Esophagus squamous epithelium (tissue), 5 donors: ENCODE measurements at places on chromosomes 16 and 17.

DNA sequence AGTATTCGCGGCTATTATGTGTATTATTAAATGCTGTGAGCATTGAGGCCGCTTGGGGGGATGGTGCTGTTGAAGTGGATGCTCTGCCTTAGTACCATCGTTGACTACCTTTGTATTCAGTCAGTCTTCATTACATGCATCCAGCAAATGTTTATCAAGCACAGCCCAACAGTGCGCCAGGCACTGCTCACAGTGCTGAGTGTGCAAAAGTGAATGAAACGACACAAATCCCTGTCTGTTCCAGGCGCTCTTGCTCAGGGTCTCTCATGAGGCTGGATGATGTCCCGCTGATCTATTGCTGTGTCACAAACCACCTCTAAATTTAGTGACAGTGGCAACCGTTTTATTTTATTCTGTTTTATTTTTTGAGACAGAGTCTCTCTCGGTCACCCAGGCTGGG lies 53.8 kb downstream of the OTOA start:
- DNase-seq, result no peak

DNA sequence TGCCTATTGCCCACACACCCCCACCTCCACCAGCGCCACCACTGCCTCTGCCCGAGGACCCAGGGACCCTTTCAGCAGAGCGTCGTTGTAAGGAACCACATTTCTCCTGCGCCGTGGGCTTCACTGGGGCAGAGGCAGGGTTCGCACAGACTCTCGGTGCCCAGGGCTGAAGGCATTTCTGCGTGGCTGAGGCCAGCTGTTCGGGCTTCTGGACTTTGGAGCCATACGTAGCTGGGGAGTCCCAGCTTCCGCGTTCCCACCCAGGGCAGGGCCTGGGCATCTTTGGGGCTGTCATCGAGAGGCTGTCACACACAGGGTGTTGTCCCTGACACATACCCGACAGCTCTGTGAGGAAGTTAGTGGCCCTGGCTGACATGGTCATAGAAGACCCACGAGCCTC lies 16.0 kb upstream of the SMIM5 start:
- no peak for DNase-seq

DNA sequence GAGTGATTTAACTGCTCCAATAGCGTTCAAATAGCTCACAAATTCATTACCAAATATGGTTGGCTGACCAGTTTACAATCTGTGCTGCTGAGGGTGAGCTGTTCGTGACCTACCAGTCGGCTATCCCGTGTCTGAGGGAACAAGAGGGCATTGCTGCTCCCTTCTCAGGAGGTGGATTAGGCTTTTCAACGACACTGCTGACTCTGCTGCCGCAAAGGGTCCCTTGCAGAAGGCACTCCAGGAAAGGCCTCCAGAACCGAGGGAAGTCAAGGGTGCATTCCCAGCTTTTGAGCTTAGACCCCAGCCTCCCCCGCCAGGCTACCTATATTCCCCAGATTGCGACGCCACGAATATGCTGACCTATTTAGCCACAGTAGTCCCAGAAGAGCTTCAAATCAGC lies 32.3 kb downstream of the GJC1 start:
- DNase-seq, result no peak

DNA sequence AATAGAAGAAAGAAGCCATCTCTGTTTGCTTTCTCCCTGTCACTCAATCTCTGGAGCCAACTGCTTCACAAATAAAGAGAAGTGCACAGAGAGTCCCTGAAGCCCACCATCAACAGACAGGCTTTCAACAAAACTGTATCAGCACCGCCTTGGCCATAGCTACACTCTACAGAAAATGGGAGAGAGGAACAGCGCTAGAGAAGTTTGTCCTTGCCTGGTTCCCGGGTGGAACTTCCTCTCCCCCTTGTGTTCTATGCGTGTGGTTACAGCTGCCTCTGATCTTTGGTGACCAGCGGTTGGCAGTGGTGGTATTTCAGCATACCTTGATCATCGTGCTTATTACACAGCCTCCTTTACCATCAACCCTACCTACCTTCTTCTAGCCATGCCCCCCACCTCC lies 91.4 kb upstream of the CCL2 start:
- DNase-seq, result no peak

- DNase-seq, result no peak
Measured at GRCh38 chr16:67349172-67349571, 22.6 kb downstream of the LRRC36 start.

DNA sequence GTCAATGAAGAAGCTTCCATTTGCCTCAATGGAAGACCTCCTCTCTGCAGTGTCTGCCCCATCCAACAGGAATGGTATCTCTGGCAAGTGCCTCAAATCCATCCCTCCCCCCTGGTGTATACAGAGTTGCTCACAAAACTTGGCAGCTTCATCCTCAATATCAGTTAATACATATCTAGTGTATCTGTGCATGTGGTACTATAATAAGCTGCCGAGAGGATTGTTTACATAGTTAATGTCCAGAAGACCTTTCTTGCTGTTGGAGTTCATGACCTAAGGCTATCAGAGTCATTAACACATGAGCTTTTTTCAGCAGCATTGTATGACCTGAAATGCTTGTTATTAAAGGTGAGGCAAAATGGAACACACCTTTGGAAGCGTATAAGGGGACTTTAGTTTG lies 14.0 kb upstream of the RASL10B start:
- DNase-seq, result no peak

- no peak for DNase-seq
Measured at GRCh38 chr16:89409161-89409711, 81.1 kb downstream of the ANKRD11 start.

GRCh38 chr16:11280616-11281522 lies at the start of gene PRM1:
Gene PRM1 (minus strand): TSS chr16:11281330. CDS start chr16:11281238, 92 bp downstream.
- no peak for DNase-seq

DNA sequence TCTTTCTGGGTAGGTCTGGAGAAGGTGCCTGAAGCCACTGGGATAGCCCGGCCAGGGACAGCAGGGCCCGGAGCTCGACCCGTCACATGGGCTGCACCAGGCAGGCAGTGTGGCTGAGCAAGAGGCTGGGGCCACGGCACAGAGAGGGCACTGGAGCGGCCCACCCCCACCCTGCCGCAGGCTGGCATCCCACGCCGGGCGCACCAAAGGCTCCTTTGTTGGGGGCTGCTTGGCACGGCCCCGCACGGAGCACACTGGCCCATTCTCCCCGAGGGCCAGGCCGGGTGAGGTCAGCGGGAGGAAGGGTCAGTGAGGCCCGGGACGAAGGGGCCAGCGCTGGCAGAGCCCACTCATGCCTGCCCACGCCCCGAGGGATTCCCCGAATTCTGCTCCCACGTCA lies 36.5 kb upstream of the PVALEF start:
- no peak for DNase-seq

GRCh38 chr17:60167065-60167741 lies 17.4 kb downstream of the CA4 start:
- DNase-seq, result no peak

- no peak for DNase-seq
Measured at GRCh38 chr16:54201200-54201599, 85.4 kb downstream of the IRX3 start.

GRCh38 chr17:16417399-16417798 lies 2.0 kb downstream of the TRPV2 start:
- DNase-seq, result no peak

DNA sequence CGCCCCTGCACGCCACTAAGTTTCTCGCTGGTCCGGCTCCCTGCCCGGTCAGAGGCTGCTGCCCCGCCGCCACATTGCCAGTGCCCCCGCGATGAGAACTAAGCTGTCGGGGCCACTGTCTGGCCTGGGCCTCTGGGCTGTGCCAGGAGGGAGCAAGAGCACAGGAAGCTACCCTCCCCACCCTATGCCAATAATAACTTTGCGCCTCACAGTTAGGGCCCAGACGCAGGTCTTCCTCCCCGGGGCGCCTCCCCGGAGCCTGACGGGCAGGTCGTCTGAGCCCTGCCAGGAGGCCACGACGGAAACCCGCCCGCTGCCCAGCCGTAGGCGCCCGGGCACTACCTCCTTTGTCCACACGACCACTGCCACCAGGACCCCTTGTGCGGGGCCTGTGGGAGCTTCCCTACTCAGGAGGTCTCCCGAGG lies 1.5 kb downstream of the ZFPM1 start:
- no peak for DNase-seq

DNA sequence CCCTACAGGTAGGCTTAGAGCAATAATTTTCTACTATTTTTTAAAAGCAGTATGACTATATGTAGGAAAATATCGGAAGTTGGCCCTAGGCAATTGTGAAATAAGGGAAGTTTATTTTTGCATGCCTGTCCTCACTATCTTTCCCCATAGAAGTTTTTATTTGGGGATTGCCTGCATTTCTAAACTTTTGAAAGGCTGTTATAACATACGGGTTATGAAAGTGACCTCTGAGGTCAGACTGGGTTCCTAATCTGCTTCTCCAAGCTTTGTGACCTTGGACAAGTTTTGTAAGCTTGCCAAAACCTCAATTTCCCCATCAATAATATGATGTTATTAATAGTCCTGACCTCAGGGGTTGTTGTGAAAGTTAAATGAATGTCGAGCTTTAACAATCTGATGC lies 67.1 kb downstream of the ARHGAP44 start:
- DNase-seq, result no peak

- DNase-seq, result no peak
Measured at GRCh38 chr16:12802661-12803060, 1.0 kb downstream of the CPPED1 start.

- no peak for DNase-seq
Measured at GRCh38 chr17:74040729-74041128, 162.7 kb upstream of the RPL38 start.

DNA sequence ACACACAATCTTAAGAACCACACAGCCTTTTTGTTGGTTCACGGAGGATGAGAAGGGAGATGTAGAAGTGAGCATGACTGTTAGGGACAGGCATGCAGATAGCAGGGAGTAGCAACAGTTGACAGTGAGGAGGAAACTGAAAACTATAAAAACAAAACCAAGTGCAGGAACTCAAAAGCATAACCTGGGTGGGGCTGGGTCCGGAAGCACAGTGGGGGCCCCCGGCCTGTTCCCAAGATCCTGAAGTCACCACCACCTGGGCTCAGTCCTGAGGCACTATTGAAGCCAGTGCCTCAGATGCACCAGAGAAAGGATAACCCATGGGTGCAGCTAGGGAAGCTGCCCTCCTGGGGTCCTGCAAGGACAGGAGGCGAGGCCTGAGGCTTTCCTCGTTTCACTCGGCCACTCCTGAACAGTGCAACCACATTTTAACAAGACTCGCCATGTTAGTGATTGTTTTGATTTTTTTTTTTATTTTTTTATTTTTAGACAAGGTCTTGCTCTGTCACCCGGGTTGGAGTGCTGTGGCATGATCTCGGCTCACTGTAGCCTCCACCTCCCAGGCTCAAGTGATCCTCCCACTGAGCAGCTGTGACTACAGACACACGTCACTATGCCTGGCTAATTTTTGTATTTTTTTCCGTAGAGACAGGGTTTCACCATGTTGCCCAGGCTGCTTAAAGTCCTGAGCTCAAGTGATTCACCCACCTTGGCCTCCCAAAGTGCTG lies 27.7 kb upstream of the CBX4 start:
- DNase-seq, result no peak

GRCh38 chr17:50820651-50821050 lies 14.7 kb upstream of the WFIKKN2 start:
- DNase-seq, result no peak

- no peak for DNase-seq
Measured at GRCh38 chr16:19138601-19139000, 24.8 kb downstream of the ITPRIPL2 start.

- DNase-seq, result no peak
Measured at GRCh38 chr17:74923538-74924249, 379 bp upstream of the OTOP2 start.

- DNase-seq, result no peak
Measured at GRCh38 chr17:63475491-63476412, 1.1 kb upstream of the ACE start.

GRCh38 chr16:88303890-88304819 lies 78.6 kb upstream of the ZNF469 start:
- no peak for DNase-seq

- DNase-seq, result no peak
Measured at GRCh38 chr17:28953444-28954118, 2.3 kb upstream of the PHF12 start.

GRCh38 chr17:75738218-75738802 lies 17.1 kb downstream of the ITGB4 start:
- no peak for DNase-seq

DNA sequence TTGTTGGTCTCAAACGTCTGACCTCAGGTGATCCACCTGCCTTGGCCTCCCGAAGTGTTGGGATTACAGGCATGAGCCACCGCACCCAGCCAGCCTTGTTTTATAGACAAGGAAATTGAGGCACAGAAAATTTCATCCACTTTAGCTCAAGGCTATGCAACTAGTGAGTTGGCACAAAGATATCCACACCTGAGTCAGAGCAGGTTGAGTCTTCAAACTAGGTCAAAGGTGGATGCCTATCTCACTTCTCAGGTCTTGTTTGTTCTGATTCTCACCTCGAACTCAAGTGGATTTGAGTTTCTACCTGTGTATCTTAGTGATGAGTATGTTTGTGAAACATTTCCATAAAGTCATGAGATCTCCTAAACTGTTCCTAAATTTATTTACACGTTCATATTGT lies 35.6 kb upstream of the GAS7 start:
- DNase-seq, result no peak

- no peak for DNase-seq
Measured at GRCh38 chr17:74424117-74424516, 7.8 kb upstream of the GPRC5C start.

DNA sequence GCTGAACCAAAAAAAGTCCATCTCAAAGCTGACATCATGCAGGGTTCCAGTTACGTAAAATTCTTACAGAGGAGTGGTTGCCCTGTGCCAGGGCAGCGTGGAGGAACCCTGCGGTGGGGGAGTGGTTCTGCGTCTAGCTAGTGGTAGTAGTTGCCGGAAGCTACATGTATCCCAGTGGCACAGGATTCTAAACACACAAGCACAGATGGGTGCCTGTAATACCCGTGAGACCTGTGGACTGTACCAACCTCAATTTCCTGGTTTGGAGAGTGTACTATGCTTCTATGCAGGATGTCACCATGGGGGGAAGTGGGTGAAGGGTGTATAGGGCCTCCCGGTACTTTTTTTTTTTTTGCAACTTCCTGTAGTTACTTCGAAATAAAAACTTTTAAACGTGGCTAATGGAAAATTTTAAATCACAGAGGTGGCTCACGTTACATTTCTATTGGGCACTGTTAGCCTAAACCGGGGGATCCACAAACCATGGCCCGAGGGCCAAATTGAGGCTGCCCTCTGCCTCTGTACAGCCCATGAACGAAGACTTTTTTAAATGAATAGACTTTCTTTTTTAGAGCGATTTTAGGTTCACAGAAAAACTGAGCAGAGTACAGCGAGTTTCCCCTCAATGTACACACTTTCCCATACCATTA lies 38.5 kb downstream of the TBC1D16 start:
- DNase-seq, result peak; percentile 18

GRCh38 chr17:21263376-21263775 lies 10.2 kb upstream of the NATD1 start:
- DNase-seq, result no peak

- DNase-seq, result no peak
Measured at GRCh38 chr16:23679274-23679985, 741 bp downstream of the PLK1 start.

GRCh38 chr16:81765111-81765919 lies 13.8 kb upstream of the PLCG2 start:
- no peak for DNase-seq
